ENCODE measurements at places on chromosomes 12 and 14.

GRCh38 chr12:2083008-2083407 is 30.2 kb downstream of the CACNA1C start:
- no peak for DNase-seq

DNA sequence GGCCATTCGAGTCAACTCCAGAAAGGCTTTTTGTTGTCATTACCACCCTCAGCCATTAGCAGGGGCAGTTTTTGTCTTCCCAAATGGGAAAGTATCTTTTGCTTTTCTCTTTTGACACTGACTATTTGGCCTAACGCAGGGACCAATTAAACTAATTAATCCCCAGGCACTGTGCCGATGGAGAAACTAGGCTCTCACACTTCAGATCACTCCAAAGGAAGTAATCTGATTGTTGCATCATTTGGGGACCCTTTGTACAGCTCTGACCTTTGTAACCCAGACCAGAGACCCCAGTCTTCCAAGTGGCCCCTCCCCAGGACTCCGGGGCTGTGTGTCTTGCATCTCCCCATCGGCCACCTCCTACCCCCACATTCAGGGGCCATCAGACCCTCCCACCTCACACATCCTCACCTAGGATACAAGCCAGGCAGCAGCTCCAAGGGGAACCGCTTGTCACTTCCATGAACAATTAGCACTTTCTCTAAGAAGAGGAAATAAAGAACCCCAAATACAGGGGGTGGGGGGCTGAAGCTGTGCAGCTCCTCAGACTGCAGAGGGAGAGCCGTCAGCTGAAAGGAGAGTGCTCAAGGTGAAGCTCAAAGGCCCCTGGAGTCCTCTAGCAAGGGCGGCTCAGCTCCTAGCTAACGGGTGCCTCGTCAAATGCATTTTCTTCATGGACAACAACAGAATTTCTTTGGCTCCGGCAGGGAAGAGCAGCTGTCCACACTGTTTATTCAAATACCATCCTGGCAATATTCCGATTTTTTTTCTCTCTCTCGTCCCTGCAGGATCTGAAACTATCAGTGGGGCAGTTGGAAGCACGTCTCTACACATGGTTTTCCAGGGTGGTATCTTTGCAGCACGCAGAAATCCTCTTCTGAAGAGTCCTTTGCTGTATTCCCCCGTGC is 64.3 kb upstream of the DIO3 start:
- no peak for DNase-seq

- DNase-seq = no peak
Measured at GRCh38 chr14:53186532-53186931, 33.4 kb upstream of the DDHD1 start.

DNA sequence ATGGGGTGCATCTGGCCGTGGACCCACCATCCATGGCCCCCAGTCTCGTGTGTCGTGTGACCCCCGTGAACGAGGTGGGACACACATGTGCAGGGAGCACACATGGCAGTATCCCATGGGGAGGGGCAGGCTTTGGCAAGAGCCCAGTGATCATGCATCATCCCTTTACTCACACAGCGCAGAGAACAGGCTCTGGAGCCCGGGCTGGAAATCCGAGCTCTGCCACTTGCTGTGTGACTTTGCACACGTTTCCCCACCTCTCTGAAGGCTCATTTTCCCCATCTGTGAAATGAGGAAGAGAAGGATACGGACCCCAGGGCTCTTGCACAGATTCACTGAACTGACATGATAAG is 119.9 kb downstream of the PHETA1 start:
- DNase-seq = no peak

GRCh38 chr14:50342221-50343078 is 30.3 kb downstream of the DMAC2L start:
- DNase-seq = no peak

DNA sequence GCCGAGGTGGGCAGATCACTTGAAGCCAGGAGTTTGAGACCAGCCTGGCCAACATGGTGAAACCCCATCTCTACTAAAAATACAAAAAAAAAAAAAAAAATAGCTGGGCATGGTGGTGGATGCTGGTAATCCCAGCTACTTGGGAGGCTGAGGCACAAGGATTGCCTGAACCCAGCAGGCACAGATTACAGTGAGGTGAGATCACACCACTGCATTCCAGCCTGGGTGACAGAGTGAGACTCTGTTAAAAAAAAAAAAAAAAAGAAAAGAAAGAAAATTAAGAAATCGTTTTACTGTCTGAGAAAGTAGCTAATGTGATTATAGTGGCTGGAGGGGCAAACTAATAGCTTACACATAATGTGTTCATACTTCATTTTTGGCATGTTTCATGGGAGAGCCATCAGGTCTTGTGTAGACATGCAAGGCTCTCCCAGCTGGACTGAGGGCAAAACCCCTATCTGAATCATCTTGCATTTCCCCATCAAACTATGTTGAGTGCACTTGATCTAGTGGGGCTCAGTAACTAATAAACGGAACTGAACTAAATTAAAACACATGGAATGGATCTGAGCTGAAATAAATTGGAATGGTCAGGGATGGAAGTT is 16.2 kb downstream of the KIF21A start:
- no peak for DNase-seq

DNA sequence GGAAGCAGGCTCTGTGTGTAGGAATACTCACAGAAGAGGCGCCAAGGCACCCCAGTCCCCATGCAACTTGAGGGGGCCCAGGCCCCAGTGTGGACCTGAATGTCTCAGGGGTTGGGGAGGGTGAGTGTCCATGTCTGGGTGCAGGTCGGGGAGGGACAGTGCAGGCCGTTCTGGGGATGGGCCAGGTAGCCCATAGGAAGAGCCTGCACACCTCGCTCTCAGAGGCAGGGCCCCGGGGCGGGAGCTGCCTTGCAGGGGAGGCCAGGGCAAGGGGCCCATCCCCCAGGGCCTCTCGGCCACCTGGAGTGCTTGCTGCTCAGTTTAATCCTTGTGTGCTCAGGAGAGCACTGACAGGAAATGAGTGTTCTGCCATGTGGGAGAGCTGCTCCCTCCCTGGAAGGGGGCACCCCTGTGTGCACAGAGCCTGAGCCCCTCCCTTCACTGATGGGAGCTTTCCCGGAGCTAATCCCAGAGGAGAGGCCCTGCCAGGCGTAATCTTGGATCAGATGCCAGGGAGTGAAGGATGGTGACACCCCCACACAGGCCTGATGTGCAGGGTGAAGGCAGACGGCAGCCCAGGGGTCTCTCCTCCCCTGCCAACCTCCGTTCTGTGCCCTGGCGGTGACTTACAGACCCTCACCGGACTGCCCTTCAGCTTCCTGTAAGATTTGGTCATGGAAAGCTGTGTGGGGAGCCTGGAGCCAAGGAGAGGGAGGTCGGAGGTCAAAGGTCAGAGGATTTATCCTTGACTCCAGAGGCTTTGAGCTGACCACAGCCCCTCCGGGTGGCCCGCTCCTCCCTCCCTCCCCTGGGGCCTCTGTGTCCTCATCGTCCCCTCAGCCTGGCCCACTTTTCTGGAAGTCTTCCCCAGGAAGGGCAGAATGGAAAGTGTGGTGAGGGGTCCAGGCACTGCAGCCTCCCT is 24.4 kb upstream of the FBRSL1 start:
- no peak for DNase-seq

- DNase-seq = no peak
Measured at GRCh38 chr14:105853089-105853906, 326.9 kb downstream of the TMEM121 start.

Measured in stimulated activated CD4-positive, alpha-beta T cell treated with anti-CD3 and anti-CD28 coated beads, Interleukin-15, amount 100 ng/mL, for 1 hour (primary cell).